ENCODE measurements at places on chromosomes 1 and 21. TPM values are rescaled to one million over a fixed set of nuclear protein-coding genes. Genes with fewer than 3 reads are reported as not detected.

The SPRR2G gene
- total RNA-seq = not detected

The FCRLB gene
- 3.6 TPM for total RNA-seq

The FAAH gene
- total RNA-seq = 0.30 TPM

The OR2T33 gene
- total RNA-seq = not detected

The ACBD3 gene
- total RNA-seq = 38.4 TPM

All from mammary microvascular endothelial cell (primary cell).